A549 treated with CpdA at 1 μM for 4 hours (cell line): ENCODE measurements at places on chromosomes 4 and X. TPM values are rescaled to one million over a fixed set of nuclear protein-coding genes. Genes with fewer than 3 reads are reported as not detected.

Gene FRMD7
- total RNA-seq = not detected in 5 replicates

Gene IQCM
- total RNA-seq = not detected in 5 replicates

Gene DDX53
- not detected in 5 replicates for total RNA-seq

Gene DCK
- 16.8 to 25.3 TPM (median 18.4 TPM) in 5 replicates for total RNA-seq

Gene CHRDL1
- not detected in 5 replicates for total RNA-seq

Gene CFAP47
- total RNA-seq = not detected in 5 replicates

Gene PRDM5
- total RNA-seq = 3.3 to 4.9 TPM (median 4.5 TPM) in 5 replicates

Gene SLC7A11
- total RNA-seq = 30.7 to 40.8 TPM (median 33.3 TPM) in 5 replicates

Gene NIPAL1
- total RNA-seq = 0.78 to 1.2 TPM (median 0.85 TPM) in 5 replicates

Gene MAGEE2
- not detected in 5 replicates for total RNA-seq

Gene KLHL13
- total RNA-seq = 0.25 to 0.39 TPM (median 0.34 TPM) in 5 replicates

Gene COL25A1
- total RNA-seq = not detected in 5 replicates

Gene CLDN34
- not detected in 5 replicates for total RNA-seq

Gene TLR10
- total RNA-seq = 0.05 to 0.15 TPM (median 0.07 TPM) in 4 of 5 replicates, not detected in the other

Gene TMPRSS11D
- total RNA-seq = not detected in 5 replicates

Gene PFKFB1
- total RNA-seq = 0.09 to 0.13 TPM (median 0.13 TPM) in 3 of 5 replicates, not detected in the others

Gene F11
- not detected in 5 replicates for total RNA-seq

Gene NXF2B
- not detected in 5 replicates for total RNA-seq

Gene IL21
- not detected in 5 replicates for total RNA-seq

Gene FGF16
- total RNA-seq = not detected in 5 replicates

Gene HERC6
- 2.8 to 6.2 TPM (median 3.2 TPM) in 5 replicates for total RNA-seq

Gene HS3ST1
- 0.12 to 1.1 TPM (median 0.16 TPM) in 5 replicates for total RNA-seq
